H7 (cell line): ENCODE measurements at places on chromosomes 6 and 20. TPM values are rescaled to one million over a fixed set of nuclear protein-coding genes. Genes with fewer than 3 reads are reported as not detected.

HAO1 gene
- total RNA-seq = not detected in 2 replicates

SIRT5 gene
- 9.8 and 15.5 TPM in 2 replicates for total RNA-seq

DNA sequence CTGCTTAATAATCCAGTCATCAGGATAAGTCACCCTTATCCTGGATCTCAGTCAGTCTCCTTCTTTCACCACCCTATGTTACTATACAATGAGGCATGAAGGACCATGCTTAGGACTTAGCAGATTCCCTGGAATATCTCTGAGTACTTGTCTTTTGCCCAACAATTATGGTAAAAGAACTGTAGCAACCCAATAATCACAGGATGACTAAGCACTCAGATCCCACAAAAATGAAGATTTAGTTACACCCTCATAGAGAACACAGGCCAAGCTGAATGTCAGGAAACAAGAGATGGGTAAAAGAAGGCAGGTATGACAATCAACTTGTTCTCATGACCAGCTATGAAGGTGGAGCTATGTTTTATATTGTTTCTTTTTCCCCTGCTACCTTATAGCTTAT is 91.4 kb downstream of the EDN1 start:
- DNase-seq = no peak

GRCh38 chr20:62055106-62055861 is 10.4 kb downstream of the TAF4 start:
- peak; percentile 29 for DNase-seq

- no peak for DNase-seq
These were observed 187.1 kb upstream of the CEP162 start for GRCh38 chr6:84414531-84414930.

DNA sequence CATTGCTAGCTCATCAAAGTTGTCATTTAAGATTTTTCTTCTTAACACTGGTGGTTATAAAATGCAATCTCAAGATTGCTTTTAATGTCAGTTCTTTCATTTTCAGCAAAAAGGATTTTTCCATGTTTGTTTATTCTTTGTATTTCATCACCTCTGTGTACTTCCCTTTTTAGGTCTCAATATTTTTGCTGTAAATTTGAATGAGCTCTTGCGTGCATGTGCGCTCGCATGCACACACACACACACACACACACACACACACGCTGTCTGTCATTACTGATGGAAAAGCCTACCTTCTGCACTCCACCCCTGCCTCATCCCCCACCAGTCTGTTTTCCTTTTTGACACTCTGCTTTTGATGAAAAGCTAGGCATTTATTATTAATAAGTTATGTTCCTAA is 85.3 kb upstream of the FYN start:
- DNase-seq = no peak

GRCh38 chr6:39221779-39222641 is 7.3 kb downstream of the KCNK5 start:
- DNase-seq = no peak

GRCh38 chr20:51597389-51598231 is 55.1 kb upstream of the NFATC2 start:
- no peak for DNase-seq

- peak; percentile 85 for DNase-seq
These were observed 17.9 kb upstream of the TCFL5 start for GRCh38 chr20:62879275-62880146.

DNA sequence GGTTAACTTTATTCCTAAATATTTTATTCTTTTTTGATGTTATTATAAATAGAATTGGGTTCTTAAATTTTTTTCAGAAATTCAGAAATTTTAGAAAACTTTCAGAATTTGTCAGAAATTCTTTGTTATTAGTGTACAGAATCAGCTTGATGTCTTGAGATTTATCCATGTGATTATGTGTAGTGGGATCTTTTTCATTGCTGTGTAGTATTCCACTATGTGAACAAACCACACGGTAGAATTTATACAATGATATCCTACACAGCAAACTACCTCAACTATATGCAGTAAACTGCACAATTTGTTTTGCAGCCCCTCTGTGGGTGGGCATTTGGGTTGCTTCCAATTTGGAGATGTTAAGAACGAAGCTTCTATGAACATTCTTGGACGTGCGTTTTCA is 43.9 kb downstream of the PACSIN1 start:
- no peak for DNase-seq

GRCh38 chr6:52499026-52499425 is 77.8 kb downstream of the TRAM2 start:
- no peak for DNase-seq
